Glomerular endothelial cell (primary cell): ENCODE measurements at places on chromosomes 12 and 14.

DNA sequence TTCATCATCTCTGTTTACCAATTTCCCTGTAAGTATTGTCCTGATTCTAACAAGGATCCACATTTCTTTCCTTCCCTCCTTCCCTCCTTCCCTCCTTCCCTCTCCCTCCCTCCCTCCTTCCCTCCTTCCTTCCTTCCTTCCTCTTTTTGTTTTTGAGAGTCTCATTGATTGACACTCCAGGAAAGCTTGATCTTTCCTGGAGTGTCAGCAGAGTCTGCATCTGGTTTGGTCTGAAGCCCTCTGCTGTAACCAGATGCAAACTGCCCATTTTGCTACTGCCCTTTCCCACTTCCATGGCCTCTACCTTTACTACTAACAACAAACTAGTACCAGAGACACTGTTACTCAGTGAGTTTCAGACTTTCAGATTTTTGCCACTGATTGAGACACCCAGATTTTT lies 14.4 kb upstream of the OR6C65 start:
- DNase-seq, result no peak

DNA sequence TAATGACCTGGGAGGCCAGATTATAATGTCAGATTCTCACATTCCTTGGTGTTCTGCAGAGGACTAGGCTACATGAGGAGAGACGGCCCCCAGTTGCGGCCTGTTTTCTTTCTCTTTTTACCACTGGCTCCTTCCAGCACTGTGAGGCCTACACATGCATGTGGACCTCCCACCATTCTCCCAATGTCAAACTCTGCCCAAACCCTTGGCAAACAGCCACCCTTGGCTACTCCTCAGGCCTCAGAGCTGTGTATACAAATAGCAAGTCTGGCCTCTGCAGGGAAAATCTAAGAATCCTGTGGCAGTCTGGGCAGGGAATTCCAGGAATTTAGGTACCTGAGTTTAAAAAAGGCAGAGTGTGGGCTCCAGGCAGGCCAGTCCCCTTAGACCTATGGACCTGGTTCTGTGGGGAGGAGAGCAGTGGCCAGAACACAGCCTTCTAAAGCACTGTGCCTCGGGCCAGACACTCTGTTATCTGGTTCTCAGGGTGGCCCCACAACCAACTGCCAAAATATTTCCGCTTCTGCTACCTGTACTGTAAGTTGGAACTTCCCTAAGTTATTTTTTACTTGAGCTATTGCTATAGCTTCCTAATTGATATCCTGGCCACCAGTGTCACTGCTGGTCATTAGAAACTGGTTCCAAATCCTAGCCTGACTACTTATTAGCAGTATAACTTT lies 19.9 kb upstream of the NEDD1 start:
- no peak for DNase-seq

GRCh38 chr12:65854629-65855028 lies 30.3 kb downstream of the HMGA2 start:
- no peak for DNase-seq

- DNase-seq, result no peak
Measured at GRCh38 chr14:72916174-72916573, 10.1 kb upstream of the DCAF4 start.
